NCI-H774 (cell line): ENCODE measurements at places on chromosomes 12 and 14.

- DNase-seq: no peak
These were observed 21.5 kb downstream of the USP44 start for GRCh38 chr12:95529693-95530225.

DNA sequence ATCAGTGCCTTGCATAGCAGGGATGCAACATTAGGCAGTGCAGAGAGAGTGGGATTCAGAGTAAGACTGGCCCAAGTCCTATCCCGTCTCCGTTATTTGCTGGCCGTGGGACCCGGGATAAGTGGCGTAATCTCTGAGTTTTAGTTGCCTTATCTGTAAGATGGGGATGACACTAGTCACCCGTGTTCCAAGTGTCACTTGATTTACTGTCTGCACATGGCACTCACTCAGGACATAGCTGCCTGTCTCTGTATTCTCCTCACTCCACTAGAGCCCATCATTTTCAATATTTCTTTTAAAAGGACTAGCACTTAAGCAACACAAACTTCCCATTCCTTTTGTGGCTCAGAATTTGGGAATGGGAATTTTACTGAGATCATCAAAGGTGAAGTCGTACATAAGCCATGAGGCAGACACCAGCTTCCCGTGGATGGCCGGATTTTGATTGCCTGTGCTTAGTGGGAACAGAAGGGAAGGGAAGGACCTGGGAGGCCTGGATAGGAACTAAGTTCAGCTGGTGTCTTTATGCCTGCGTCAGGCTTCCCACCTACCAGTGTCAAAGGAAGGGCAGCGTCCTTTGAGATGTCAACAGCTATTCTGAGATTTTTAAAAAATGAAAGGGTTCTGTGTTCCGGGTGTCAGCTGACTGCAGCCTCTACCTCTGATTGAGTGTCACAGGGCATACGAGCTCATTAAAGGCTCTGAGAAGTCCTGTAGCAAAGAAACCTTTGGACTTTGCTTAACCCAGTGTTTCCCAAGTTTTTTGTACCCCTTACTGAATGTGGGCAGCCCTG is 361.4 kb downstream of the CACNA1C start:
- no peak for DNase-seq

GRCh38 chr12:80059102-80059501 is 40.2 kb upstream of the OTOGL start:
- DNase-seq: no peak

GRCh38 chr14:86404989-86405649 is 875.2 kb downstream of the FLRT2 start:
- no peak for DNase-seq

GRCh38 chr12:76029982-76030340 is 1.6 kb downstream of the PHLDA1 start:
- no peak for DNase-seq

GRCh38 chr14:41397926-41398325 is 208.8 kb upstream of the LRFN5 start:
- DNase-seq: no peak

GRCh38 chr14:60515511-60516289 is 6.8 kb downstream of the SIX6 start:
- no peak for DNase-seq
